Activated CD4-positive, alpha-beta T cell treated with anti-CD3 and anti-CD28 coated beads for 36 hours (primary cell): ENCODE measurements at places on chromosomes 5 and 9. TPM values are rescaled to one million over a fixed set of nuclear protein-coding genes. Genes with fewer than 3 reads are reported as not detected.

DNA sequence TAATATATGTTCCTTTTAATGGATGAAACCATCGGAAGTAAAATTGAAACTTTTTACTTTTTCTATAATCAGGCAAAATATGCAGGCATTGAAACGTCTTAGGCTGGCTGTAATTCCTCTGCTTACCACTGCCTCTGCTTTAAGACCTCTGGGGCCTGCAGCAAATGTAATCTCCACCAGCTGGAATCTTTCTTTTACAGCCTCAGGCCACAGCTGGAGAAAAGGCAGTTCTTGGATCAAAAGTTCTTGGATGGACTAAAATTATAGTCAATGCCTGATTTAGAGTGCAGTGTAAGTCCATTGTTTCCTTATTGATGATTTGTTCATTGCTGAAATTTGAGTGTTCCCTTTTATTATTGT is 396.7 kb downstream of the KCTD16 start:
- H3K36me3 ChIP-seq: no peaks in the 10 kb centered on the region
- no peak overlapping the region for H3K4me3 ChIP-seq
- no peaks in the 10 kb centered on the region for H3K27me3 ChIP-seq
- no peak for DNase-seq

DNA sequence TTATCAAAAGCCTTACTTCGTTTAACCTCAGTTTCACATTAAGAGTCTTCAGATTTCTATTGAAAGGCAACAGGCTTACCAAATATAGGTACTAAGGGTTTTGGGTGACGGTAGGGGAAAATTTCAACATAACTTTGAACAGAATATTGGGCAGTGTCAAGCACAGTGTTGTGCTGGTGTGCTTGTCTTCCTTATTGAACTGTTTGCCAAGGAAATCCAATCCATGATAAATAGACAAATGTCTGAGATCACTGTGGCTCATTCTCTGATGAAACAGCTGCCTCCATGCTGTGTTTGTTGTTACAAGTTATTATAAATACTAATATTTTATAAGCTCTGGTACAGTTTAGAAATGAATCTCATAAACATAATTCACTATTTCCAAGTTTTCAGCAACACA is 730.1 kb downstream of the NR2F1-AS1 start:
- no peaks in the 10 kb centered on the region for H3K36me3 ChIP-seq
- H3K4me1 ChIP-seq: no peaks in the 10 kb centered on the region
- no peaks in the 10 kb centered on the region for H3K27me3 ChIP-seq
- DNase-seq: no peak
- H3K4me3 ChIP-seq: no peak overlapping the region

GRCh38 chr5:138657360-138657759 is 82.2 kb upstream of the HSPA9 start:
- no peak overlapping the region for H3K4me3 ChIP-seq
- peaks cover 24% of the 10 kb centered on the region for H3K4me1 ChIP-seq
- no peak for DNase-seq
- H3K36me3 ChIP-seq: no peaks in the 10 kb centered on the region
- peaks cover 82% of the 10 kb centered on the region for H3K27me3 ChIP-seq

- no peak overlapping the region for H3K4me3 ChIP-seq
- peak overlapping the region; percentile 51 for H3K27ac ChIP-seq
Observed at GRCh38 chr9:114339130-114339908, 9.7 kb downstream of the ORM2 start.

- H3K27me3 ChIP-seq: no peaks in the 10 kb centered on the region
- no peak for DNase-seq
- H3K27ac ChIP-seq: no peak overlapping the region
Observed at GRCh38 chr9:85871008-85871407, 69.9 kb upstream of the NAA35 start.

RNF183 gene
- 0.37 TPM for total RNA-seq

DNA sequence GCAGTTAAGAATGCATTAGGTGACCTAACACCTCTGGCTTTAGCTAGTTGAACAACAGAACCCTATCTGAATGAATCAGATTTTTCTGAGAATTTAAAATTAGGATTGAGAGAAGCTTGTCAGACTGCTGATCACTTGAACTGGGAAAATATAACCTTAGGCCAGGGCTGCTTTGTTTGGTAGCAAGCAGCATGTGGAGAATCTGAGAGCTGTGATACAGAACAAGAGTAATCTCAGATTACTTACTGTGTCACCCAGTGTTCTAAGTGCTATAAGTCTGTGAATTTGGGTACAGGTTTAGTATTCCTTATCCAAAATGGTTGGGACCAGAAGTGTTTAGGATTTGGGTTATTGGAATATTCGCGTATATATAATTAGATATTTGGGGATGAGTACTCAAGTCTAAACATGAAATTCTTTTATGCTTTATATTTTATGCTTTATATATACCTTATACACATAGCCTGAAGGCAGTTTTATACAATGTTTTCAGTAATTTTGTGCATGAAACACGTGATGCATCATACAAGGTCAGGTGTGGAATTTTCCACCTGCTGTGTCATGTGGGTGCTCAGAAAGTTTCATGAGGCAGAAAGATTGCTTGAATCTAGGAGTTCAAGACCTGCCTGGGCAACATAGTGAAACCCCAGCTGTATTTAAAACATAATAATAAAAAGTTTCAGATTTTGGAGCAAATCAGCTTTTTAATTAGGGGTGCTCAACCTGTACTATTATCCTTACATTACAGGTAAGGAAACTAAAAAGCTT is 8.3 kb upstream of the CHD1 start:
- no peaks in the 10 kb centered on the region for H3K27me3 ChIP-seq
- peak overlapping the region; percentile 39 for H3K27ac ChIP-seq
- H3K4me1 ChIP-seq: peaks cover 68% of the 10 kb centered on the region
- no peak overlapping the region for H3K4me3 ChIP-seq

SVEP1 gene
- total RNA-seq: not detected

- no peak for DNase-seq
- no peak overlapping the region for H3K4me3 ChIP-seq
Observed at GRCh38 chr9:14780251-14780650, 57.7 kb upstream of the CER1 start.

GRCh38 chr9:101706261-101706798 is 32.1 kb downstream of the GRIN3A start:
- peaks cover 19% of the 10 kb centered on the region for H3K27me3 ChIP-seq
- DNase-seq: no peak
- H3K4me3 ChIP-seq: no peak overlapping the region
- peaks cover 4% of the 10 kb centered on the region for H3K4me1 ChIP-seq
- H3K27ac ChIP-seq: no peak overlapping the region

OLFM1 gene
- total RNA-seq: not detected

DNA sequence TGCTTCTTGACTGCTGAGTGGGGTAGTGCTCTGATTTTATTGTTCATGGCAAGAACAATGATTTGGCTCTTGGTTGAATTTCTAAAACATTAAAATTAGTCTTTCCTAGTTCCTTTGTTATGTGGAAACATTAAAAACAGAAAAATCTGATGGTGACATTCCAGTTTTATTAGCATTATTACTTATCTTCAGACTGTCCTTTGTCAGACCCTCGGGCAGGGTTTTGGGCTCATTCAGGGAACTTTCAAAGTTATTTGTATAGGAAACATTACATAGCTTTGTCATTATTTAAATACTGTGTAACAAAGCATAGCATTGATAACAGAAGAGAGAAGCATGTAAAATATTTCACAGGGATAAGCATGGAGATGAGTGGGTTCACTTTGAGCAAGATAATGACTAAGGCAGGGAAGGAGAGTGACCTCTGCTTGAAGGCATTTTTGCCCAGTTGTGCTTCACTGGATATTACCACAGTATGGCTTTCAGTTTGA is 119.9 kb downstream of the KDM4C start:
- peaks cover 22% of the 10 kb centered on the region for H3K36me3 ChIP-seq
- no peak for DNase-seq
- no peak overlapping the region for H3K27ac ChIP-seq
- peaks cover 35% of the 10 kb centered on the region for H3K4me1 ChIP-seq
